ENCODE measurements at places on chromosomes 13 and 19.

GRCh38 chr19:3580156-3580934 is 4.9 kb upstream of the GIPC3 start:
- DNase-seq, result peak; percentile 7

DNA sequence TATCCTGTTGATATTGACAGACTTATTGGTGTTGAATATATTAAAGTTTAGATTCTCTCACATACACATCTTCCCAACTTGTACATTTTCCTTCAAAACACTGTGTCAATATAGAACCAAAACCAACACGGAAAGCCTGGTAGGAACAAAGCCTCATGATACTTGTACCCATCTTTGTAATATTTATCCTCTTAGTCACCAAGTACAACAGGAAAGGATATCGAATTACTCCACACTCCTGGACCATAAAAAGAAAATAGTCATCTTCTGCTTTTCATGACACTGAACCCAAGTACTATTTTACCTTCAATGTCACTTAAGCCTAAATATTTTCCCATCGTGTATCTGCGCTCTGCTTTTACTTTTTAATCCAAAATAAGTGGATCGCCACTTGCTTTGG is 702.9 kb upstream of the PCDH9 start:
- no peak for DNase-seq

DNA sequence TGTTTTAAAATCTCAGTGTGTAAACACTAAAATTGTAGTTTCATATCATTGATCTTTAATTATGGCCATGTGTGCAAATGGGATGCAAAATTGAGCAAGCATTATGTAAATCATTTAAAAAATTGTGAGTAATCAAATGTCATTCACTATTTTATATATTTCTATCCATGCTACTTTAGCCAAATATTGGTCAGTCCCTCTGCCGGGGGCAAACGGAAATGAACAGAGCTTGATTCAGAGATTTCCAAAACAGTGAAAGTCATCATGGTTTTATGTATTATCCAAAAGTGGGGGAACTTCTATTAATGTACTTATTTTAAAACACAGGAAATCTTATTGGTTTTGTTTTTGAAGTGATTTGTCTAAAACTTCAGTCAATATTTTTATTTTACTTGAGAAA is 219.1 kb downstream of the IRS2 start:
- no peak for DNase-seq

GRCh38 chr19:46571495-46571894 is 29.6 kb upstream of the CALM3 start:
- DNase-seq, result peak; percentile 49

- no peak for DNase-seq
These were observed 42.0 kb downstream of the CAPN12 start for GRCh38 chr19:38702278-38702677.

- no peak for DNase-seq
These were observed 135.6 kb downstream of the TM9SF2 start for GRCh38 chr13:99636728-99637353.

DNA sequence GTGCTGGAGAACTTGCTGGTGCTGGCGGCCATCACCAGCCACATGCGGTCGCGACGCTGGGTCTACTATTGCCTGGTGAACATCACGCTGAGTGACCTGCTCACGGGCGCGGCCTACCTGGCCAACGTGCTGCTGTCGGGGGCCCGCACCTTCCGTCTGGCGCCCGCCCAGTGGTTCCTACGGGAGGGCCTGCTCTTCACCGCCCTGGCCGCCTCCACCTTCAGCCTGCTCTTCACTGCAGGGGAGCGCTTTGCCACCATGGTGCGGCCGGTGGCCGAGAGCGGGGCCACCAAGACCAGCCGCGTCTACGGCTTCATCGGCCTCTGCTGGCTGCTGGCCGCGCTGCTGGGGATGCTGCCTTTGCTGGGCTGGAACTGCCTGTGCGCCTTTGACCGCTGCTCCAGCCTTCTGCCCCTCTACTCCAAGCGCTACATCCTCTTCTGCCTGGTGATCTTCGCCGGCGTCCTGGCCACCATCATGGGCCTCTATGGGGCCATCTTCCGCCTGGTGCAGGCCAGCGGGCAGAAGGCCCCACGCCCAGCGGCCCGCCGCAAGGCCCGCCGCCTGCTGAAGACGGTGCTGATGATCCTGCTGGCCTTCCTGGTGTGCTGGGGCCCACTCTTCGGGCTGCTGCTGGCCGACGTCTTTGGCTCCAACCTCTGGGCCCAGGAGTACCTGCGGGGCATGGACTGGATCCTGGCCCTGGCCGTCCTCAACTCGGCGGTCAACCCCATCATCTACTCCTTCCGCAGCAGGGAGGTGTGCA is 587 bp downstream of the S1PR4 start:
- no peak for DNase-seq

DNA sequence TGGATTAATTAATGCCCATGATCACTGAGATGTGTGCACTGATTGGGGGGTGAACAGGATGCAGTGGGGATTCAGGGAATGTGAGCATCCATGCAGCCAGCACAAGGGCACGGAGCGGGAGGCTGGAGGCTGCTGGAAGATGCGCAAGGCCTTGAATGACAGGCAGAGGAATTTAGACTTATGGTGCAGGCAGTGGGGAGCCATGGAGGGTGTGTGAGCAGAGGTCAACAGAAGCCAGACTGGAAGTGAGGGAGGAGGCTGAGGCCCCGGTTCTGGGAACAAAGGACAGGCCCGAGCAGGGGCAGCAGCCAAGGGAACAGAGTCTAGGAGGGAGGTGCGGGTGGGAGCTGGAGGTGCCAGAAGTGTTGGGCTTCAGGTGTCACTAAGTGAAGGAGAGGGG is 7.3 kb upstream of the COLGALT1 start:
- no peak for DNase-seq

GRCh38 chr13:99617474-99618255 is 116.4 kb downstream of the TM9SF2 start:
- DNase-seq, result no peak

DNA sequence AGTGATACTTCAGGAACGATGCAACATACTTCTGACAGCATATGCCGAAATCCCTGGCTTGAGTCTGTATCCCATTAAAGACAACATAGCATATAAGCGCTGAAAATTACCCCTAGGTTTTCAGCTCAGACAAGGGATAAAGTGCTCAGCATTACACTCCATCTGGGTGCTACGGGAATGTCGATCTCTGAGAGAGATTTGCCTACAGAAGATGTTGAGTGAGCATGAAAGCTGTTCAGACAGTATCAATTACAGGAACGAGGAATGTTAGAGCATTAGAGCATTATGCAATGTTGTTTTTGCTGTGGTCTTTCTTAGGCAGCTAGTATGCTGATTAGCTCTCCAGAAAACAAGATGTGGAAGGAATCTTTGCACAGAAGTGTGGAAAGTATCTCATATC is 484.5 kb downstream of the LIG4 start:
- DNase-seq, result no peak

DNA sequence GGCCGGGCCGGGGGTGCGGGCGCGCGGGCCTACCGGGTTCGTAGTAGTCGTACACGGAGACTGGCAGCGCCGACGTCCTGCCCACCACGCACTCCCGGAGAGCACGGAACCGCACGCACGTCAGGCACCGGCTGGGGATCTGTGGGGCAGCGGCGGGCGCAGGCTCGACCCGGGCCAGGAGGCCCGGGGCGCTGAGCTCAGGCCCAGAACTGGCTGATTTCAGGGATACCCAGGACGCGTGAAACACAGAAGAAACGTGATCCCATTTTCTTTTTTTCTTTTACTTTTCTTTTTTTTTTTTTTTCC is 9.0 kb downstream of the F2RL3 start:
- no peak for DNase-seq

- no peak for DNase-seq
These were observed 3.0 kb downstream of the HSPBP1 start for GRCh38 chr19:55276720-55277430.

DNA sequence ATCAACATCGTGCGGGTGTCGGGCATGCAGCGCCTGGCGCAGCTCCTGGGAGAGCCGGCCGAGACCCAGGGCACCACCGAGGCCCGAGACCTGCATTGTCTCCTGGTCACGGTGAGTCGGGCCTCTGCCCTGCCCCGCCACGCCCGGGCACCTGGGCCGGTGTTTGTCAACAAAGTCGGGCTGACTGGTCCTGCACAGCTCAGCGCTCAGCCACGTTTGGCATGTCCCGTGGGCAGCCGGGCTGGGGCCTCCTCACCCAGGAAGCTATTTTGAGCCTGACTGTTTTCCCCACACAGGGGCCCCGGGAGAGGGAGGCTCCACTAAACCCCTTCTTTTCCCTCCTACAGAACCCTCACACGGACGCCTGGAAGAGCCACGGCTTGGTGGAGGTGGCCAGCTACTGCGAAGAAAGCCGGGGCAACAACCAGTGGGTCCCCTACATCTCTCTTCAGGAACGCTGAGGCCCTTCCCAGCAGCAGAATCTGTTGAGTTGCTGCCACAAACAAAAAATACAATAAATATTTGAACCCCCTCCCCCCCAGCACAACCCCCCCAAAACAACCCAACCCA is 1.3 kb downstream of the GADD45B start:
- no peak for DNase-seq

GRCh38 chr13:73492811-73493210 is 434.0 kb downstream of the KLF5 start:
- no peak for DNase-seq

DNA sequence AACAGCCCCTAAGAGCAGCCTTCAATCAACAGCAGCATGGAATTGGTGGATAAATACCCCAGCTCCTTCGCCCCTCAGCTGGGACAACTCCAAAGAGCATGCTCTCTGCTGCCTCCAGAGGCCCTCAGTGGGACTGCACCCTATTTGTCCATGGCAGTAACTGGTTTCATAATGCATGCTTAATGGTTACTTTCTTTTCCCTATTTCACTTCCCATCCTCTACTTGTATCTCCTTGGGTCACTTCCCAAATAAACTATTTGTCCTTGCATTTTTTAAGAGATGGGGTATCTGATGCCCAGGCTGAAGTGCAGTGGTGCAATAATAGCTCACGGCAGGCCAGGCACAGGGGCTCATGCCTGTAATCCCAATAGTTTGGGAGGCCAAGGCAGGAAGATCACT is 13.5 kb upstream of the TPM4 start:
- peak; percentile 78 for DNase-seq

GRCh38 chr13:73096173-73096572 is 37.4 kb downstream of the KLF5 start:
- DNase-seq, result no peak

DNA sequence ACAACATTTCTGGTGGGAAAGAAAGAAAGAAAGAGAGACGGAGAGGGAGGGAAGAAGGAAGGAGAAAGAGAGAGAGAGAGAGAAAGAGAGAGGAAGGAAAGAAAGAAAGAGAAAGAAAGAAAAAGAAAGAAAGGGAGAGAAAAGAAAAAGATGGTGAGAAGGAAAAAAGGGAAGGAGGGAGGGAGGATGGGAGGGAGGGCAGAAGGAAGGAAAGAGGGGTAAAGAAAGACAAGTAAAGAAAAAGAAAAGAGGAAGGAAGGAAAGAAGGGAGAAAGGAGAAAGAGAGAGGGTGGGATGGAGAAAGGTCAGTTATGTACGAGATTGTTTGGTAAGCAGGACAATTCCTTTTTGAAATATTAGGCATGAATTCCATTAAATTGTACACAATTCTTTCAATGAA is 145.3 kb downstream of the SPRY2 start:
- DNase-seq, result no peak

DNA sequence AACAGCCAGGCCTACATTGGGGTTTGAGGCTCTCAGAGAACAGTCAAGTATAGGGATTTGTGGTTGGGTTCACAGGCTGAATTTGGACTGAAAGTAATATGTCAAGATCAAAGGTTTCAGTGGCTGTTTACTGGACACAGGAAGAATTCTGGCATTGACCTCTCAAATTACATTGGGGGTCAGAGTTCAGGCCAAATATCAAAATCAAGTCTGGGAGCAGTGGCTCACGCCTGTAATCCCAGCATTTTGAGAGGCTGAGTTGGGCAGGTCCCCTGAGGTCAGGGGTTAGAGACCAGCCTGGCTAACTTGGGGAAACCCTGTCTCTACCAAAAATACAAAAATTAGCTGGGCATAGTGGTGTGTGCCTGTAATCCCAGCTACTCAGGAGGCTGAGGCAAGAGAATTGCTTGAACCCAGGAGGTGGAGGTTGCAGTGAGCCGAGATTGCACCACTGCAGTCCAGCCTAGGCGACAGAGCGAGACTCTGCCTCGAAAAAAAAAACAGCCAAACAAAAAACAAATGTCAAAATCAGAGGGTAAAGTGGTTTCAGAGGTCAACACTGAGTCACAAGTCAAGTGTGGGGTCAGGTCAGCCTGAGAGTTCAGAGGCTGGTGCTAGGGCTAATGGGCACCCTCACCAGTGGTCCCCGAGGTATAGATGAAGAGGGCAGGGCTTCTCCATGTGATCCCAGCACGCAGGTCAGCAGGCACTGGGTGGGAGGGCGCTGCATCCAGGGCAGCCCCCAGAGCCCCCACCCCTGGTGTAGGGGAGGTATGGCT is 1.5 kb downstream of the SLC27A5 start:
- DNase-seq, result no peak

DNA sequence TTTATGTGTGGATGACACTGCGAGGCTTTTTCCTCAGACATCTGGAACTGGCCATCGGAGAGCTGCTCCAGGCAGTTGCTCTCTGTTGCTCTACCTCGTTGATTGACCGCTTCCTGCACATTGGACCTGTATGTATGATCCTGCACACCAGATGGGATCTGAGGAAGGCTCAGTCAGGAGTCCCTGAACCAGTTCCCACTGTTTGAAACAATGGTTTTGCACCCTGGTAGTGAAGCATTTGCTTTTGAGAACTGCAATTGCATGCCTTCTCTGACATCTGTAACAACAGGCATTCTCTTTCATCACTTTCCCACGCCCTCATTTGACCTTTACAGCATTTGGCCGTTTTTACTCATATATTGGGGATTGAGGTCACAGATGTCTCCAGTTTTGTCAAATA is 61.1 kb upstream of the NPAS1 start:
- no peak for DNase-seq

GRCh38 chr19:36245210-36246005 is 30.5 kb downstream of the ZNF146 start:
- no peak for DNase-seq

GRCh38 chr19:9535934-9536333 is 2.5 kb downstream of the ZNF426 start:
- DNase-seq, result no peak

- no peak for DNase-seq
These were observed 5.6 kb upstream of the TM9SF2 start for GRCh38 chr13:99495466-99496183.
